ENCODE measurements at places on chromosomes 7 and 10.

GRCh38 chr10:128087884-128088709 lies 38.1 kb downstream of the MKI67 start:
- DNase-seq = peak; percentile 31

DNA sequence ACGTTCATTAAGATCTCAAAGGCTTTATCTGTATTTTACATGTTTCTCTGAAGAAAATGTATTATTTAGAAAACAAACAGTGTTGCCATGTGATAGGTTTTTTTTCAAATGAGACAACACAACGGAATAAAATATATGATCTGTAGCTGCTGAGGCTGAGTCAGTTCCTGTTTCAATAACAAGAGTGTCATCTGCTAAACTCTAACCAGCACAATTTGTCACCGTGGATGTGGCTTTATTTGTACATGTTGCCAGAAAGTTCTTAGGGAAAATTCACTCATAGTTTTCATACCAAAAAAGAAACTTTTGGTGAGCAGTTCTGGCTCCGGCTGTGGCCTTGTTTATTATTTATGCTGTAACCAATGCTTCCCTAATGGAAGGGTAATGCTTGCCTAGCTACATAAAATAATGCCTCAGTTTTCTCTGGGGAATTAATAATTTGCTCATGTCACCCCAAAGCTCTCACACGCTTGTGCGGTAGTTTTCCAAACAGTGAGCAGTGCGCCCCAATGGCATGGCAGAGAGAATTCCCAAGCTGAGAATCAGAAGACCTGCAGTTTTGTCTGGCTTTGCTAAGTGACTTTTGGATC lies 20.3 kb upstream of the KLF6 start:
- DNase-seq = peak; percentile 50

DNA sequence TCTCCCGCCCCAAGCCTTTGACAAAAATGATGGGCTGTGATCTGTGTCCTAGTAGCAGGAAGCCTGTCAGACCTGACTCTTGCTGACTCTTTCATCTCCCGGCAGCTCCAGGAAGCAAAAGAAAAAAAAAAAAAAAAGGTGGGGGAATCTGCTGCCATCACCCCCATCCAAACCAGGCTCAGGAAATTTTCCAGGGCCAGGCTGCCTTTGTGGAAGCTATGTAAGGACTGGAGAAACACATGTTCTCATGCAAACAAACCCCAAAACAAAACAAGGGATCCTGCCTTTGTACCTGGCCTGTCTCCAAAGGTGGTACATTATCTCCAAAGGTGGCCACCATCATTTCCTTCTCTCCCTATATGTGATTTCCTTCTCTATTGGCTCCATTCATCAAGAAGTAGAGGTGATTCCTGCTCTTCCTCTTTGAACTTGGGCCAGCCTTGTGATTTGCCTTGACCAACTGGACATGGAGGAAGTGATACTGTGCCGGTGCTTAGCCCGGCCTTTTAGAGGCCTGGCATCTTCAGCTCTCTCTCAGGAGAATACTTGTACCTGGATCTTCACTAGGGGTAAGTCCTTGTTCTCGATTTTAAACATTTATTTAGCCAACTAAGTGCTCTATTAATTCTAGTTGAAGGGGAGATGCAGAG lies 192.2 kb upstream of the SVIL start:
- DNase-seq = no peak

DNA sequence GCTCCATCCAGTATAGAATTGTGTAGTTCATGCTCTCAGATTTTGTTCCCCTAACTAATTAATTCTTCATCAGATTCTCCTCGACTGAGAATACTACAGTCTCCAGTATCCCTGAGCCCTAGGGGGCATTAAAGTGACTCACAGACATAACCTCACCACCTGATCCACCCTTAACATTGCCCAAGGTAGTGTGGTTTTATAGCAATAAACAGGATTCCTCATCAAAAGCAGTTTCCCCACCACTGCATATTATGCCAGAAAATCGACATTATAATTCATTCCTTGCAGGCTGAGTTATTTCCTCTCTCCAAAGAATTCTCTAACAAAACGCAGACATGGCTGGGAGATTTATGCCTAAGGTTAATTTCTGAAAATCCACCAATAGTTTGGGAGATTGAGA lies 1402.5 kb upstream of the CELF2 start:
- DNase-seq = no peak

DNA sequence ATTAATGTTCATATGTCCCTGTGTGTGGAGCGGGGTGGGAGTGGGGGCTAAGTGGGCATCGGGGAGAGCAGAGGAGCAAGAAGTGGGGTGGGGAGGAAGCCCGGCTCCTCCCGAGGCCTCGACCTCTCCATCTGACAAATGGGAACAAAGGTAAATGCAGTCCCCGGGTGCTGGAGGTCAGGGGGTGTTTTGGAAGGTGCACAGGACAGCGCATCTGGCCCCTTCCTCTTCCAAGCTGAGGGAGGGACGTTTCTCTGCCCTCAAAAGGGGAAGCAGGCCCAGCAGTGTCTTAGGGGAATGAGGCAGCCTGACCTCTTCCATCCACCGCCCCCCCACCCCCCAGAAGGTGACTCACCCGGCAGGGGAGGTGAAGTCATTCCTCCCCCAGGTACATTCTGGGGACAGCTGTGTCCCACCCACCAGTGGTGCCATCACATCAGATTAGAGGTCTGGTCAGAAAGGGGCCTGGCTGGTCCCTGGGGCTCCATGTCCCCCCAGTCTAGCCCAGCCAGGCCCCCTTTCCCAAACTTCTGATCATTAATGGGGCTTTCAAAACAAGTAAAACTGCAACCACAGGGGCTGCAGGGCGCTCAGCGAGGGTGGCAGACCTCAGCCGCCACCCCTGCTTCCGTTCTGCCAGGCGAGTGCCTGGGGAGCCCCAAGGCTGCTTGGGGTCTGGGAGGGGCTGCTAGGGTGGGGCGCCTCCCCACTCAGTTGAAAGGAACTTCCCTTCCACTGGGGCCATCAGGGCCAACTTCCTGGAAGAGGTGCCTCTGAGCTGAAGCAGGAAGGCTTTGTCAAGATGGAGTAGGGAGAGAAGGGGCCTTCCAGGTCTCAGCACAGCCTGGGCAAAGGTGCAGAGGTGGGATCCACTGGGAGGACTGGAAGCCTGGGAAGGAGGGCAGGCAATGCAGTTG lies 10.8 kb downstream of the LFNG start:
- DNase-seq = no peak

Measured in NCI-H146 (cell line).